Neural crest cell (in vitro differentiated cells): ENCODE measurements at places on chromosomes 12 and 14.

DNA sequence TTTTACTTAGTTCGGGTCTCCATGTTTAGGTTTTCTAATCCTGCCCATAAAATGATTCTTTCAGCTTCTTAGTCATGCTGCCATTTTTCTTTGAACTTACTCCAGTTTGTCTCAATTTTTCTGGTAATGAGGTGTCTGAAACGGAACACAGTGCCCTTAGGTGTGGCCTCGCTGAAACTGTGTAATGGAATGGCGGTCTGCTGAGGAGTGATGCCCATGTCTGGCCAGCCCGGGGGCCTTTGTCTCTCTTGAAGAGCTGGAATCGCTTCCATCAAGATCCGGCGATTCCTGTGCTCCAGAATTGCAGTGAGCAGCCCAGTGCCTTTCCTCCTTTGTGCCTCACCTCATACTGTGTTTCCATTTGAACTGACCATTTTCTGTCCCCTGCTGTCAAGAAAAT is 112.5 kb downstream of the FBXL14 start:
- H3K4me1 ChIP-seq = peaks cover 8% of the 10 kb centered on the region
- no peak overlapping the region for H3K4me3 ChIP-seq
- H3K36me3 ChIP-seq = no peaks in the 10 kb centered on the region
- no peak for DNase-seq
- H3K27ac ChIP-seq = no peak overlapping the region

GRCh38 chr12:24814379-24815113 is 134.4 kb downstream of the BCAT1 start:
- H3K4me3 ChIP-seq = no peak overlapping the region
- no peaks in the 10 kb centered on the region for H3K27me3 ChIP-seq

DNA sequence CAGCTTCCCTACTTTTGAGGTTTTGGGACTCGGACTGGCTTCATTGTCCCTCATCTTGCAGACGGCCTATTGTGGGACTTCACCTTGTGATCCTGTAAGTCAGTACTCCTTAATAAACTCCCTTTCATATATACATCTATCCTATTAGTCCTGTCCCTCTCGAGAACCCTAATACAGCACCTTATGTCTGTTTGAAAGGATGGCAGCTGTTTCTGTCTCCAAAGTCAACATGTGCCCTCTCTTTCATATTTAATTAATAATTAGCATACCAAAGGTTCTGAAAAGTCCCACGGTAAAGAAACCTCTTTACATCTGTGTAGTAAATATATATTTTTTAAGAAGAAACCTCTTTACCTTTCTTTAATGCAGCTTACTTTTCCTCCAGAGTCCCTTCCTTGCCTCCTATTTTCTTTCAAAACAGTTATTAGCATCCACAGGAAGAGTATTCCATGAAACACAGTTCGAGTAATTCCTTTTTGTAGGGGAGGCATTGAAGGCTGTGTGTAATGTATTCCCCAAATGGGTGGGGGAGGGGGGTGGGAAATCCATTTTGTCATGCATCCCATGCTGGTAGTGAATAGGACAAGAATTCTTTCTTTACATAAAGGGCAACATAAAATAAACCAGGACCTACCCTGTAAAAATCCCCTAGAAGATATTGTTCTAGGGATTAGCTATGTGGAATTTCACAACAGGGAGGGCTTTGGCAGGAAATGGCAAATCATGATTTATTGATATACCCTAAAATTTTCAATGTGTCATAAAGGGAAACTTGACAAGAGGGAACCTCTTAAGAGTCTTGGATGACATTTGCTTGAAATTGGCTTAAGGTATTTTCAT is 241.5 kb downstream of the SUDS3 start:
- DNase-seq = no peak
- peaks cover 5% of the 10 kb centered on the region for H3K27me3 ChIP-seq
- peaks cover 28% of the 10 kb centered on the region for H3K4me1 ChIP-seq
- H3K4me3 ChIP-seq = peak overlapping the region; percentile 52
- peak overlapping the region; percentile 66 for H3K27ac ChIP-seq
- H3K36me3 ChIP-seq = peaks cover 9% of the 10 kb centered on the region

DNA sequence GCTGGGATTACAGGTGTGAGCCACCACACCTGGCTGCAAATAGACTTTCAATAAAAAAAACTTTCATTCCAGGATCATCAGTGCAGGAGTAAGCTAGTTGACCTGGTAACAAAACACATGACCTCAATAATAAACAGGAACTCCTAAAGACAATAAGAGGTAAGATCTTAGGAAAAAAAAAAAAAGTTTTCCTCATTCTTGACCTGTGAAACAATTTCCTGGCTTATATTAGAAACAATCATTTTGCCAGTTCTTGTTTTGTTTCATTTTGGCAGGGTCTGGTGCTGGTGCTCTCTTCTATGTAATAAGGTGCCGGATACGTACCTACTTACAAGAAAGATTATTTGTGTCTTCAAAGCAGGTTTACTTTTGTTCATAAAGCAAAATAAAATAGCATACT is 90.6 kb upstream of the AMN1 start:
- H3K4me1 ChIP-seq = no peaks in the 10 kb centered on the region
- no peak overlapping the region for H3K4me3 ChIP-seq
- DNase-seq = no peak
- no peak overlapping the region for H3K27ac ChIP-seq
- no peaks in the 10 kb centered on the region for H3K36me3 ChIP-seq

- H3K4me3 ChIP-seq = no peak overlapping the region
- no peak for DNase-seq
- H3K27me3 ChIP-seq = peaks cover 17% of the 10 kb centered on the region
Observed at GRCh38 chr12:107337346-107338095, 244.2 kb upstream of the CRY1 start.

GRCh38 chr12:14836336-14837210 is 6.8 kb downstream of the ART4 start:
- no peaks in the 10 kb centered on the region for H3K27me3 ChIP-seq
- peaks cover 12% of the 10 kb centered on the region for H3K4me1 ChIP-seq
- no peak overlapping the region for H3K4me3 ChIP-seq
- H3K36me3 ChIP-seq = no peaks in the 10 kb centered on the region
- DNase-seq = no peak
- no peak overlapping the region for H3K27ac ChIP-seq

DNA sequence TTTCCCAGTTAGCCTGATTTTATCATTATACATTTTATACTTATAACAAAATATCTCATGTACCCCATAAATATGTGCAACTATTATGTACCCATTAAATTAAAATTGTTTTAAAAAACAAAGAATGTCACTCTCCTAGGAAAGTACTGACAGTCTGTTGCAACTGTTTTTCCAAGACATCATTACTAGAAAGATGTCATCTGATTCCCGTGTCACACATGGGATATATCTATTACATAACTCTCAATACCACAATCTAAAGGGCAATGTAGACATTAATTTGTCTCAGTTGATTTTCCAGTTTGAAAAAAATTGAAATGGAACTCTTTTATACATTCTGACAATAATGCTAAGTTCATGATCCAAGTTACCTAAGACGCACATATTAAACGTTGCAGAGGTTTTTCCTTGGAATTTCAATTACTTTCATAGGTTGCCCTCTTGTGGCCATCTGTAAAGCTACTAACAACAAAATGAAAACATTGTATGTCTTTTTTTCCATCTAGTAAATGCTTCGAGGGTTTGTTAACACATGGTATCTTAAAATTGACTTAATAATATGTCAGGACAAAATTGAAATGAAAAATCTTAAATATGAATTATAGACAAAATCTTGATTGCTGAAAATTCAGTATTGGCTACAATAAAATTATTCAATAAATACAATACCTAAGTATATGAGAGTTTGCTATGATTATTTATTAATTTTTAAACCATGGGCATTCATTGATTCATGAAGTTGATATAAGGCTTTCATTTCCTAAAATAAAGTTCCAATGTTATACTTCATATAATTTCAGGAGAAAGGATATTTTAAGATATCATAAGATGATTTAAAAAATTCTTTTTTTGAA is 131.6 kb downstream of the PPFIA2 start:
- H3K27me3 ChIP-seq = peaks cover 9% of the 10 kb centered on the region
- DNase-seq = no peak
- H3K27ac ChIP-seq = no peak overlapping the region
- H3K4me3 ChIP-seq = no peak overlapping the region
- no peaks in the 10 kb centered on the region for H3K36me3 ChIP-seq

GRCh38 chr12:6605421-6606330 is 1.5 kb downstream of the CHD4 start:
- peak overlapping the region; percentile 95 for H3K4me3 ChIP-seq
- H3K27ac ChIP-seq = peak overlapping the region; percentile 85
- peaks cover 26% of the 10 kb centered on the region for H3K36me3 ChIP-seq
- no peaks in the 10 kb centered on the region for H3K27me3 ChIP-seq

- H3K4me1 ChIP-seq = no peaks in the 10 kb centered on the region
- DNase-seq = no peak
- H3K27me3 ChIP-seq = no peaks in the 10 kb centered on the region
- H3K36me3 ChIP-seq = no peaks in the 10 kb centered on the region
- no peak overlapping the region for H3K4me3 ChIP-seq
Observed at GRCh38 chr12:127077262-127078045, 1189.5 kb upstream of the TMEM132C start.

DNA sequence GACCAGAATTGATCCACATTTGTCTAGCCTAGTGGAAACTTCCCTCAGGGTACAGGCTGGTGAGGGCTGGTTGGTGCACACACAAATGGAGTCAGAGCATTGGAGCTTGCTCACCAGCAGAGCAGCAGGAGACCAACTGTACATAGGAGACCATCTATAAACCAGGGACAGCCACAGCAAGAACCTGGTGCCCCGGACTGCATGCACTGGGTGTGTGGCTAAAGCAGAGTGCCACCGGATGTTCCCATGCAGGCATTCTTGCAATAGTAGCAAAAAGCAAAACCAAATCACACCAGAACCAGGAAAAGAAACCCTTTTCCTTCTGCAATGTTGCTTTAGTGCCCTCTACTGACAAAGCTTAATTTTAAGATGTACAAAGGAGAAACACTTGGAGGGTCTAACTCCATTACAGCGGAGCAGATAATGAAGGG is 136.4 kb downstream of the MDGA2 start:
- no peak overlapping the region for H3K27ac ChIP-seq
- H3K36me3 ChIP-seq = no peaks in the 10 kb centered on the region
- H3K27me3 ChIP-seq = no peaks in the 10 kb centered on the region
- no peak for DNase-seq
- H3K4me1 ChIP-seq = peaks cover 30% of the 10 kb centered on the region
- H3K4me3 ChIP-seq = no peak overlapping the region

DNA sequence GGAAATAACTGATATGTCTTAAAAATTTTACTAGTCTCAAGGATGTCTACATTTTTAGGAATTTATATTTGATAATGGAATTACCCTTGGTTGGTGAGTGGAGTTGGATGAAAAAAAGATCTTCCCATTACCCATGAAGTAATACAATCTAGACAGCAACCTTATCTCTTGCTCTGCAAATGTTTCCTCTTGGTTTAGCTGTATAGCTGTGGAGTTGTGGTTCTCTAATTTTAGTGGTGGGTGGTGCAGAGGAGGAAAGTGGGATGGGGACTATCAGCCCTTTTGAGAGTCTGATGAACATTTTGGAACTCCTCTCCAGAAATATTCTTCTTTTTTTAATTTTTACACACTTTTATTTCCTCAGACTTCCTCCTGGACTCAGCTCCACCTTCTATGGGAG is 17.1 kb downstream of the SPX start:
- no peak overlapping the region for H3K4me3 ChIP-seq
- no peaks in the 10 kb centered on the region for H3K27me3 ChIP-seq
- no peak overlapping the region for H3K27ac ChIP-seq
- H3K36me3 ChIP-seq = no peaks in the 10 kb centered on the region
- H3K4me1 ChIP-seq = no peaks in the 10 kb centered on the region

- no peak overlapping the region for H3K27ac ChIP-seq
- no peaks in the 10 kb centered on the region for H3K36me3 ChIP-seq
- H3K4me3 ChIP-seq = no peak overlapping the region
- DNase-seq = no peak
- peaks cover 54% of the 10 kb centered on the region for H3K27me3 ChIP-seq
- peaks cover 5% of the 10 kb centered on the region for H3K4me1 ChIP-seq
Observed at GRCh38 chr12:132286912-132287311, 42.5 kb downstream of the GALNT9 start.

DNA sequence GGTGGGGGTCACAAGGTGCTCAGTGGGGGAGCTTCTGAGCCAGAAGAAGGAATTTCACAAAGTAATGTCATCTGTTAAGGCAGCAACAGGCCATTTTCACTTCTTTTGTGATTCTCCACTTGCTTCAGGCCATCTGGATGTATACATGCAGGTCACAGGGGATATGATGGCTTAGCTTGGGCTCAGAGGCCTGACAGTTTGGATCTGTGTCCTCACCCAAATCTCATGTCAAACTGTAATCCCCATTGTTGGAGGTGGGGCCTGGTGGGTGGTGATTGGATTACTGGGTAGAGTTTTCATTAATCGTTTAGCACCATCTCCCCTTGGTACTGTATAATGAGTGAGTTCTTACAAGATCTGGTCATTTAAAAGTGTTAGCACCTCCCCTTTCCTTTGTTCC is 36.4 kb downstream of the TESPA1 start:
- peaks cover 10% of the 10 kb centered on the region for H3K27me3 ChIP-seq
- no peaks in the 10 kb centered on the region for H3K36me3 ChIP-seq
- no peak overlapping the region for H3K27ac ChIP-seq
- no peak overlapping the region for H3K4me3 ChIP-seq
- no peaks in the 10 kb centered on the region for H3K4me1 ChIP-seq

DNA sequence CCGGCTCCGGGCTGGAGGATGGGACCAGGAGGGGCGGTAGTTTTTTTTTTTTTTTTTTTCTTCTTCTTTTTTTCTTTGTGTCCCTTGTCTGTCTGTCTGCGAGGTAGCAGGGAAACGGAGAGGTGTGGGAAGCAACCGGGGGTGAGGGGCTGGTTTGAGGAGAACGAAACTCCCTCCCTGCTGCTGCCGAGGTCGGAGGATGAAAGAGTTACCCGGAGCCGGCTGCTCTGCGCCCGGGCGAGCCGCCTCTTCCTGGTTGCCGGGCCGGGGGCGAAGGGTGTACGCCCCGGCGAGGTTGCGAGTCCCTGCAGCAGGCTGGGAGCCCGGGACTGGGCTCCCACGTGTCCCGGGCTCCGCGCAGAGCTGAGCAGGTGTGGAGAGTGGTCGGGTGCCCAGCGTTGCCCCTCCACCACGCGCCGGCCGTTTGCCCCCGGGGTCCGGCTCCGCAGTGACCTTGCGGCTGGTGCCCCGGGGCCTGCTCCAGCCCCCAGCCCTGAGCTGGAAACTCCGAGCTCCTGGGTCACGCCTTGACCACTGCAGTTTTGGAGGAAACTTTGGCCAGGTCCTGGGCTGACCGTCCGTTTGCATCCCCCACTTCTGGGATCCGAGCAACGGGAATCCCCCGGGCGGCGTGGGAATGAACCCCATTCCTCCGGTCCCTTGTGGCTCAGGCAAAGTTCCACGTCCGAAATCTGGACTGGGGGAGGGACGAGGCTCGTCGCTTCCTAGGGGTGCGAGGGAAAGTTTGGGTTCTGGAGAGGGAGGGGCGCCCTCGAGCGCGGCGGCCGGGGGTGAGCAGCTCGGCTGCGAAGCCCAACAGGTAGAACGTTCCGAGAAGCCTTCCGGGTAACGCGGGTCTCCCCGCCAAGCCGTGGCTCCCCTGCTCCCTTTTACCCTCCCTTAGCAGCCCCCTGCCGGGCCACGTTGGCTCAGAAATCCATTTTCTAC is 1.3 kb downstream of the CHST11 start:
- H3K36me3 ChIP-seq = no peaks in the 10 kb centered on the region
- H3K4me3 ChIP-seq = peak overlapping the region; percentile 95
- H3K27ac ChIP-seq = no peak overlapping the region
- peaks cover 74% of the 10 kb centered on the region for H3K27me3 ChIP-seq
- peaks cover 45% of the 10 kb centered on the region for H3K4me1 ChIP-seq

- no peak overlapping the region for H3K4me3 ChIP-seq
- H3K27me3 ChIP-seq = peaks cover 5% of the 10 kb centered on the region
- H3K4me1 ChIP-seq = no peaks in the 10 kb centered on the region
- no peaks in the 10 kb centered on the region for H3K36me3 ChIP-seq
Observed at GRCh38 chr12:10559244-10559643, 53.6 kb downstream of the EIF2S3B start.

- no peaks in the 10 kb centered on the region for H3K27me3 ChIP-seq
- no peaks in the 10 kb centered on the region for H3K4me1 ChIP-seq
- no peak for DNase-seq
- H3K36me3 ChIP-seq = no peaks in the 10 kb centered on the region
- H3K27ac ChIP-seq = no peak overlapping the region
- H3K4me3 ChIP-seq = no peak overlapping the region
Observed at GRCh38 chr14:81133400-81133799, 87.4 kb downstream of the GTF2A1 start.
